Neuronal stem cell (in vitro differentiated cells): ENCODE measurements at places on chromosomes 1 and 21.

- no peak for DNase-seq
These were observed 36.6 kb upstream of the WNT2B start for GRCh38 chr1:112472142-112472541.

GRCh38 chr1:237428809-237429208 lies 386.8 kb downstream of the RYR2 start:
- DNase-seq, result no peak

- no peak for DNase-seq
These were observed 22.7 kb downstream of the CRYAA start for GRCh38 chr21:43191521-43191920.

GRCh38 chr1:13544221-13544556 lies 30.4 kb upstream of the LRRC38 start:
- DNase-seq, result no peak

DNA sequence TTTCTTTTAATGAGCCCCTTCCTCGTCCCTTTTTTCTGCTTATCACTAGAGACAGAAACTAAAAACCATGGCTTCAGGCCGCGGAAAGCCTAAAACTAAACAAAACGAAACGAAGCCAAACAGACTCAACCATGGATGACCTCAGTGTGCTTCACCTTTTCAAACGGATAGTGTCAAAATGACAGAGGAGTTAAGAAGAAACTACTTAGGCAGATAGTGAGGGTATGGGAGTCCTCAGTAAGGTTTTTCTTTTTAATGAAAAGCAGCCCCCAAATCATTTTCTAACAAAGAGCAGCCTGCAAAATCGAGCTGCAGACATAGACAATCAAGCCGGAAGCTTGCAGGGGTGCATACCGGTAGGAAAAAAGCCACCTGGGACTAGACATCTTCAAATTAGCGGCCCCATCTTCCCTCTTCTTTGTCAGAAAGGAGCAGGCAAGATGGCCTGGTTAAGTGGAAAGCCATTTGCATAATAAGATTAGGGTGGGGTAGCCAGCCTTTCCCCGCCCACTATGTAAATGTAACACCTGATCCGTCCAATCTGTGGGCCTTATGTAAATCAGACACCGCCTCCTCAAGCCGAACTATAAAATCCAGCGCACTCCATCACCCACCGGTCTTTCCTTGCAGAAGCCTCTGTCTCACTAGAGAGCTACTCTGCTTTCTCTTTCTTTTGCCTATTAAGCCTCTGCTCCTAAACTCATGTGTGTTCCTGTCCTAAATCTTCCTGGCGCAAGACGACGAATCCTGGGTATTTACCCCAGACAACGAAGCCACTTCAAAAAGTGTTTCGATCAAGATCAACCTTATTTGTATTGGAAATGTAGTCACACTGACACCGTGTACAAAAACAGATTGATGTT lies 6.2 kb upstream of the ERO1B start:
- peak; percentile 49 for DNase-seq

GRCh38 chr1:101060992-101061391 lies 35.4 kb upstream of the DPH5 start:
- DNase-seq, result no peak

- DNase-seq, result no peak
These were observed 21.0 kb upstream of the TMEM39B start for GRCh38 chr1:32051706-32052105.

- no peak for DNase-seq
These were observed 78.2 kb downstream of the MAP3K7CL start for GRCh38 chr21:29208682-29209059.

DNA sequence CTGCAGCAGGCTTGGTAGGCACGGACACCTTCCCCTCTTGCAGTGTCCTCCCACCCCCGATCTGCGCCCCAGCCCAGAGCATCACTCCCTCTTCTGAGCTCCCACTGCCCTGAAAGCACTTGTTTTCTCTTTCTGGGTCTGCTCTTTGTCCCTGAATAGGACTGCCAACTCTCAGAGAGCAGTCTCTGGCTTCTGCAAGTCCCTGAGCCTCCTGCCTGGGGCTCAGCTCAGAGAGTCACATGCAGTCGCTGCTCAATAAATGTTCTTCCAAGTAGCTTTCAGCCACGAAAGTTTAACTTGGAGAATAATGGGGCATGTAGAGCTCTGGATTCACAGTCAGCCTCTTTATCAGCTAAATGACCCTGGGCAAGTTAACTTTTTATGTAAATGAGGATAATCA lies 205.6 kb downstream of the HIVEP3 start:
- no peak for DNase-seq

DNA sequence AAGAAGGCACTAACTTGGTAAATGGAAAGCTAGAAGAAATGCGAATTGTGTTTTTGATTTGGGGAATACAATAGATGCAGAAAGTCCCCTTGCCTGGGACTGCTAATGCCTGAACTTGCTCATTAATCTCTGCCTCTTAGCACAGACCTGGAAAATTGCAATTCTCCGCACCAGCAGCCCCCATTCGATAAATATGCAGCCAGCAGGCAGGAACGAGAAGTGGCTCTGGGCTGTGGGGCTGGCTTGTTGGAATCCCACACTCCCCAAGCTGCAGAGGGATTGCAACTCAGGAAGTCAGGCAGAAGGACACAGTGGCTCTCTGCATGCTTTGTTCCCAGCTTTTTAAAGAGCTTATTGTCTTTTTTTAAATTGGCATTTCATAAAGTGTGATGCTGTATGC lies 51.3 kb downstream of the PCP4 start:
- no peak for DNase-seq

GRCh38 chr1:48831120-48831978 lies 54.7 kb upstream of the BEND5 start:
- DNase-seq, result no peak

GRCh38 chr21:25080141-25080540 lies 527.1 kb downstream of the MRPL39 start:
- no peak for DNase-seq

DNA sequence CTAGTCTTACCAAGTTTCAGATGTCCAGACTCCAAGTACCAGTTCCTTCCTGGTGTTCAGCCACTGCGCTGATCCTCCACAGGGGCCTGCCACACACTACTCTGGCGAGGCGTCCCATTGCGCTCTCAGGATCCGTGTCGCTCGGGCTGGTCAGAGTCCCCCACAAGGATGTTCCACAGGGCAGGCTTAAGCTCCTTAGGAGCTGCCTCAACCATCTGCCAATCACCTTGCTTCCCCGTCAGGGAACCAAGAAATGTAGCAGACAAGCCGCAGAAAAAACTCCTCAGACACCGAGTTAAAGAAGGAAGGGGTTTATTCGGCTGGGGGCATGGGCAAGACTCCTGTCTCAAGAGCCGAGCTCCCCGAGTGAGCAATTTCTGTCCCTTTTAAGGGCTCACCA lies 9.8 kb downstream of the OR2W3 start:
- no peak for DNase-seq

- no peak for DNase-seq
These were observed 33.6 kb upstream of the THEM4 start for GRCh38 chr1:151942882-151943281.

- no peak for DNase-seq
These were observed 94.5 kb downstream of the PTPRU start for GRCh38 chr1:29330856-29331255.

DNA sequence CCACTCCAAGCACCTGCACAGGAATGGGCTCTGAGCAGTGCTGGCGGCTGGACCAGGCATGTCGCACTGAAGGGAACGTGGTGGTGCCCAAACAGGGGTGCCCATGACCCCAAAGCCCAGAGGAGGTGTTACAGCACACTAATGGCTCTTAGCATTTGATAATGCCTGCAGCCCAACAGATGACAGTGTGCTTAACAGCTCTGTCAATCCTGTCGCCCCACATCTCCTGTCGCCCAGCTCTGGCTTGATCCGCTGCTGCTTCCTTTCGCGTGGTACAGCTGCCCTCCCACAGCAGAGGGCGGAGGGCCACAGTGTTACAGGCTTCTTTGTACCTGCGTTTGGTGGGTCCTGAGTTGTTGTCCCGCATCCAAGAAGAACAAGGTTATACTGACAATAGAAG lies 32.2 kb upstream of the CR1L start:
- no peak for DNase-seq

GRCh38 chr1:64894438-64895196 lies 71.7 kb downstream of the JAK1 start:
- no peak for DNase-seq

- DNase-seq, result no peak
These were observed 33.5 kb upstream of the TARBP1 start for GRCh38 chr1:234512451-234512861.

GRCh38 chr1:247362153-247362552 lies 30.5 kb upstream of the ZNF496 start:
- DNase-seq, result no peak

DNA sequence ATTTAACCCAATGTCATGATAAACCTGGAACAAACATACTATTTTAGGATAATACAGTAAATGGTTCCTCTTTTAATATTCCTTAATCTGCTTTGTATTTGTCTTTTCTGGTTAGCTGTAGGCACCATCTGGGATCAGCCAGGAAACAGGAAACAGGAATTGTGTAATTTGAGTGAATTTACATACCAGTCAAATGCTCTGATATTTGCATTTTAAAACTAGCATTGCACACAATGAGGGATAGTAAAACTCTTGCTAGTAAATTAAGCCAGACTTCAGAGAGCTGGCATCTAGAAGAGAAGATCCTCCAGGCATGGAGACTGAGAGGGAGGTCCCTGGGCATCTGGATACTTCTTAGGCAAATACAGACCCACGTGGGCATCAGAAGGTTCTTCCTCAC lies 103.5 kb downstream of the HMCN1 start:
- DNase-seq, result no peak

GRCh38 chr1:162093095-162093494 lies 23.6 kb downstream of the NOS1AP start:
- no peak for DNase-seq

GRCh38 chr21:23861911-23862504 lies 1745.3 kb downstream of the MRPL39 start:
- no peak for DNase-seq

GRCh38 chr1:35656148-35656862 lies 15.0 kb upstream of the PSMB2 start:
- no peak for DNase-seq

- DNase-seq, result no peak
These were observed 29.3 kb upstream of the SELENON start for GRCh38 chr1:25770541-25771220.

DNA sequence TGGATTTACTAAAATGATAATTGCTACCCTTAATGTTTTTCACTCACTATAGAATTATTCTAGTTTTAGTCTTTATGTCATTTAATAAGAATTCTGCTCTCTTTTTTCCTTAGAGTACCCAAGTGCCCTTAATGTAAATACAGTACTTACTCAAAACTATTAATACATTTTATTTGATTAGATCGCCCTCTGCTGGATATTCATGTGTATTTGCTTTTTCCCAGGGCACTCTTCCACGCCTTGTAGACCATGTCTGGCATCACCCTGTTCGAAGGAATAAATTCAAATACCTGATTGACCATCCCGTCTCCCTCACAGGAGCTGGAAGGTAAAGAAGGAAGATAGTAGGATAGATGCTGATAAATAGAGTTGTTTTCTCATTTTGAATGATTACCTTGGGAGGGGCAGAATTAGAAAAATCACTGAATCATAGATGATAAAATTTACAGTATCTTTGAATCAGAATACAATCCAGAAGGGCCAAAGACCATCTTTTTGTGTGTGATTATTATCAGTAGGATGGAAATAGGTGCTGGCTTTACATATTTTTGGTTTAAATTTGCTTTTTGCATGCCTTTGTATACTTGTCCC lies 4.1 kb downstream of the AXDND1 start:
- peak; percentile 36 for DNase-seq

DNA sequence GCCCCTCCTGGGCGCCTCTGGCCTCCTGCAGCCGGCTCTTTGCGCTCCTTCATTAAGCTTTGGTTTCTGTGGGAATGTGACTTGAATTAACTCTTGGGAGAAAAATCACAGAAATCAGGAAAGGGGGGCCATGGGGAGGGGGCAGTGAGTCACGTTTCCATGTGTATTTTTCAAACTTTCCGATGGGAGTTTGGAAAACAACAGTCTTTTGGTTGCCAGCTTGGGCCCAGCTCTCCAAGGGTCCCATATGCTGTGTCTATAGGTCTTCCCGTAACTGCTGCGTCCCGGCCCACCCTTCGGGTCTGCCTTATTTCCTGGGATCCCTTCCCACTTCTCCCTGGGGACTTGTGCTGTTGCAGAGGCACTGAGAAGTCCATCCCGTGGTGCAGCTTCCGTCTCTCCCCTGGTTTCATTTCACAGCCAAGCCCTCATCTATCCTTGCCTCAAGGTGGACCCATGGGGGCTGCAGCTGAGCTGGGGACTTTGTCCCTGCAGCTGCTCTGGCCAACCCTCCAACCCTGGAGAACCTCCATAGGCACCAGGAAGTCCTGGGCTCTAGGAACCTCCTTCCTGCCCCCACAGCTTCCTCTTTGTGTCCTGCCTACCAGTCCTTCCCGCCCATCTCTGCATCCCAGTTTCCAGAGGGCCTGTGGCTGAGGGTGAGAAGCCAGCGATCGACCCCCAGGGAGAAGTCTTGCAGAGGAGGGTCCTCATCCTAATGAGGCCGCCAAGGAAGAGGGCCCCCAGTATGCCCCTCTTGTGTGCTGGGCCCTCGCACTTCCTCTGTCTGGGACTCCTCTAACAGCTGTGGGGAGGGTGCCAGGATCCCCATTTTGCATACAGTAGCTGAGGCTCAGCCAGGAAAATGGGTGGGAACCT lies 11.6 kb upstream of the LMNA start:
- DNase-seq, result no peak

DNA sequence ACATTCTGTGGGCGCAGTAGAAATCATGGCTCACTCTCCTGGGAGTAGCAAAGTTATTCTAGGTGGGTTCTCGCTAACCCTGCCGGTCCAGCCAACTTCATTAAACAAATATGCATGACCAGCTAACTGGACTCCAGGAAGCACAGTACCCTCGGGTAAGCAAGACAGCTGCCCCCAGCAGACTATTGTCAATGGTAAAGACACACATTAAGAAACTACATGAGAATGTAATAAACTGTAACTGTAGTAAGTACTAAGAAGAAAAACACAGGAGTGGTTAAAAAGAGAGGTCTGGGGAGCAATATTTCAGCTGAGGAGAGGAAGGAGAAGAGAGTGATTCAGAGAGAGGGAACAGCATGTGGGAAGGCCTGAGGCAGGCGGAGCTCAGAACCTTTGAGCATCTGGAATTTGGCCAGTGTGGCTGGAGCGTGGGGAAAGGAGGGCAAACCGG lies 7.4 kb downstream of the SLC2A5 start:
- no peak for DNase-seq

DNA sequence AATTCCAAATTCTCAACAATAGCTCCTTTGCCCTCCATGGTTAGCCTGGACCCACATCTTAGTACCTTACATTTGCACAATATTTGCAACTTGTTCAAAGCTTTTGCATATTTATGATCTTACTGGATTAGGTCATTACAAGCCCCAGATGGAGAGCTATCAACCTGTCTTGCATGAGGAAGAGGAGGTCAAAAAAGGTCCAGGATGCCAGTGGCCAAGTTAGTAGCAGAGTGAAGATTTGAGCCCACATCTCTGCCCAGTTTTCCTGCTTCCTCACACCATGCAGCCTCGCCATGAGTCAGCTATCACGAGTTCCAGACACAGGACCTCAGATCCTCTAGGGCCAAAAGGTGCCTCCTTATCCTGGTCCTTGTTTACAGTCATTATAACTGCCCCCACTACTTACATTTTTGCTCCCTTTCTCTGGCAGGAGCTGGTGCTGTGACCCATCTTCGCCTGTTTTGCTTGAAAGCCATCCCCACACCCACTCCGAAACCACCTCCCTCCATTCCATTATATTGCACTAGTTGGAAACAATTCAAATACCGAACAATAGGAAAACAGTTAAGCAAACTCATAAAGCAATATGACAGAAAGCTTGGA lies 5.0 kb upstream of the AHCYL1 start:
- DNase-seq, result no peak
